ENCODE measurements at places on chromosomes 12 and 14.

DNA sequence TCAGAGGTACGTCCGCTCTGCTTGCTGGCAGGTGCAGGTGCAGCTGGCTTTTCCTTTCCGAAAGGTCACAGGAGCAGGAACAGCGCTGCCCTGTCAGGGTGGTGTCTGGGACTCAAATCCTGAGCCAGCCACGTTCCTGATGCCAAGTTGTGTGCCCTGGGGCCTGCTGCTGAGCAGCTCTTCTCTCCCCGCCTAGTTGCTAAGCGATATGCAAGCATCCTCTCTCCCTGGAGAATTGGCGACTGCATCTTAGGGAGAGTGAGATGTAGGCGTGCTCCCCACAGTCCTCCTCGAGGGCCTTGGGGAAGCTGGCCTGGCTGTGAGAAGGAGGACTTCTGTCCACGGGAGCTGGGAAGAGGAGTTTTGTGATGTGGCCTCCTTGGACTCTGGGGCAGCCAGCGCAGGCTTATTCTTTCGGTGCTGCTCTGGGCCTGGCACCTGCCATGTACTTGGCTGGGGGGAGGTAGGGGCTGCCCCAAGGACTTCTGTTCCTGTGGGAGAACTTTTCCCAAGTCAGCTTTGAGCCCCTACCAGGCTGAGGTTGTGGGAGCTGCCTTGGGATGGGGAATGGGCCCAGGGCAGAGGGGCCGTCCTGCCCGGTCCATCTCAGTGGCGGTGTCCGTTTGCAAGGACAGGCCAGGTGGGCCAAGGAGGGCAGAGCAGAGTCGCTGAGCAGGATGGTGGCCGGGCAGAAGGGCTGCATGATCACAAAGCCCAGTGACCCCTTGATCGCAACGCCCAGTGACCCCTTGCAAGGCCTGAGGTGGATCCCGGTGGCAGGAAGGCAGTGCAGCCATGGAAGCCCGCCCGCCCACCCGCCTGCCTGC lies 183.5 kb downstream of the ADGRD1 start:
- DNase-seq: no peak

- DNase-seq: no peak
Observed at GRCh38 chr14:28785096-28785952, 18.7 kb downstream of the FOXG1 start.

GRCh38 chr12:102631274-102631673 lies 150.9 kb upstream of the IGF1 start:
- DNase-seq: peak; percentile 62

GRCh38 chr14:26377150-26377549 lies 220.7 kb downstream of the NOVA1 start:
- DNase-seq: no peak

- DNase-seq: no peak
Observed at GRCh38 chr14:104546591-104547309, 32.8 kb upstream of the C14orf180 start.

DNA sequence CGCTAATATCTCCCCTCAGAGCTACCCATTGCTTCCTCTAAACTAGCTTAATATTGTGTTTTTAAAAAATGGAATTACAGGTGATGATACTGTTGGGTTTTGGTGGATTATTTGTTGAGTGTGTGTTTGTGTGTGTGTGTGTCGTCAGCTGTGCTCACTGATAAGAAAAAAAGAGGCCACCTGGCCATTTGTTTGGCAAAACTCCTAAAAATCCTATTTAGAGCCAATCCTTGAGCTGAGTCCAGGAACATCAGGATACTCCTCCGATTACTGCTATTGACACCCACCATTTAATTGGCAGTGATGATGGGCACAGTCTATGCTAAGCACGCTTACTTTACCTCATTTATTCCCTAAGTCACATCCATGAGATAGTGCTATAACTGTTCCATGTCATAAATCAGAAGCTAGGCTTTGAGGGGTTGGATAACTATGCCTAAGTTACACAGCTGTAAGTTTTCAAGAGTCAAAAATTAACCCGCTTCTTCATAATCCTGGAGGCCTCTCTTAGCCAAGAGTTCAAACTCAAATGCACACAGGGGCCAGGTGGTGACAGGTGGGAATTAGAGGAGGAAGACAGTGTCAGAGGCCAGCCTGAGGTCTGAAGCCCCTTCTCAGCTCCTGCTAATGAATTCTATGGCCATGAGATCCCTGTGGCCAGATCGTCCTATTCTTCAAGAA lies 1026.6 kb upstream of the TMEM132C start:
- DNase-seq: no peak

DNA sequence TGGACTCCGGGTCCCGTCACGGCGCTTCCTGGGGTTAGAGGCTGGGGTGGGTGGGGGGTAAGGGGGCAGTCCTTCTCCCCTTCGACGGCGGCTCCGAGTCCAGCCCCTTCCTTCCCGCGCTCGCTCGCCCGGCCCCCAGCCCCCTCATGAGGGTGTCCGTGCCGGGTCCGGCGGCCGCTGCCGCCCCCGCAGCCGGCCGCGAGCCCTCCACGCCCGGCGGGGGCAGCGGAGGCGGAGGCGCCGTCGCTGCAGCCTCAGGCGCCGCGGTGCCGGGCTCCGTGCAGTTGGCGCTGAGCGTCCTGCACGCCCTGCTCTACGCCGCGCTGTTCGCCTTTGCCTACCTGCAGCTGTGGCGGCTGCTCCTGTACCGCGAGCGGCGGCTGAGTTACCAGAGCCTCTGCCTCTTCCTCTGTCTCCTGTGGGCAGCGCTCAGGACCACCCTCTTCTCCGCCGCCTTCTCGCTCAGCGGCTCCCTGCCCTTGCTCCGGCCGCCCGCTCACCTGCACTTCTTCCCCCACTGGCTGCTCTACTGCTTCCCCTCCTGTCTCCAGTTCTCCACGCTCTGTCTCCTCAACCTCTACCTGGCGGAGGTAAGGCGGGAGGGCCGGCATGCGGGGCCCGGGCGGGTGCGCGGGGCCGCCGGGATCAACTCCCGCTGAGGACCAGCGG lies 500 bp downstream of the GPR137C start:
- no peak for DNase-seq

GRCh38 chr12:130768120-130768519 lies 52.0 kb upstream of the RIMBP2 start:
- DNase-seq: no peak

- no peak for DNase-seq
Observed at GRCh38 chr14:24071144-24071697, at the start of gene CPNE6. CPNE6 (plus strand) TSS chr14:24071562; CDS start chr14:24072937, 1,375 bp downstream.

GRCh38 chr12:116707751-116708150 lies 30.1 kb downstream of the SPRING1 start:
- no peak for DNase-seq

- peak; percentile 71 for DNase-seq
Observed at GRCh38 chr12:22443379-22444316, 100.7 kb downstream of the C2CD5 start.

DNA sequence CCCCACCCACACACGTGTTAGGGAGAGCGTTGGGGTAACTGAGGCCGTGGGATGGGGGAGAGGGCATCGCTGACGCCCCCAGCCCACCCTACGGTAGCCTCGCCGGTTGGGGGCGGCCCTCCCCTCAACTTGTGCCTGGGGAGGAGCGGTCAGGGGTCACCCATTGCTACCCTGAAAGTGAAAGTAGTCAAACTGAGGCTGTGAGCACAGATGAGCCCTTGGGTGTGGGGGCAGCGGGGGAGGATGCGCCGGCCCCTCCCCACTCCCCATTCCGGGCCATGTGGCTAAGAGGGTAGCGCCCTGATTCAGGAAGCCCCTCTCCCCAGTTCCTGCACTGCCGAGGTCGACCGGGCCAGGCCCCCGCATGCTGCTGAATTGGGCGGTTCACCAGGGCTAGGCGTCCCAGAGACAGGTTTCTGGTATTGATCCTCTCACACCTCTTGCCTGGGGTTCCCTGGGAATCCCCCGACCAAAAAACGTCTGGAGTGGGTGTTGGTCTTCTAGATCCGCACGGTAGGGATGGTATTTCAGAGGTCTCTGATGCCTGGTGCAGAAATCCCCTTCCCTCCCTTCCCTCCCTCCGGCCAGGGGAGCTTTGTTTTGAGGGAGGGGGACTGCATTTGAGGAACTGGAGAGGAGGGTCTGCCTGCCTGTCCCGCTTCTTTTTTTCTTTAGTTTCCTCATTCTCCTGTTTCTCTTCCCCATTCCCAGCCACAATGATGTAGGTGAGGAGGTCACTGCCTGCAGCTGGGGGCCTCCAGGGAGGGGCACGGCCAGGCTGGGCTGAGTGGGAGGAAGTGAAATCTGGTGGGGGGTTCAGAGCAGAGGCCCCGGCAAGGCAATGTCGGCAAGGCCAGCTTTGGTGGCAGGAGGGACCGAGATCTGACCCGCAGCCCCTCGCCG lies 1.0 kb downstream of the SH2B3 start:
- DNase-seq: no peak

- no peak for DNase-seq
Observed at GRCh38 chr12:101963697-101964096, 86.3 kb downstream of the DRAM1 start.

DNA sequence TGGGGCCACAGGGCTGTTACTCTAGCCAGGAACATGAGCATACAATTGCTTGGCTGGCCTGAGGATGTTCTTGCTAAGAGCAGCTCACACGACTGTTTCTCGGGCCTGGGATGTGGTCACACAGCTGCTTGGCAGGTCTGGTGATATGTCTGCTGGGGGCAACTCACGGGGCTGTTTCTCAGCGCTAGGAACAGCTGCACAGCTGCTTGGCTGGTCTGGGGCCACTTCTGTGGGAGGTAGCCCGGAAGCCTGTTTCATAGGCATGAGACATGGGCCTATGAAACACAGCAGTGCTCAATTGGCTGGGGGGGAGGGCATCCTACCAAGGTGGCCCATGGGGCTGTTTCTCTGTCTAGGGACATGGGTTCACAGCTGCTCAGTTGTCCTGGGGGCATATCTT lies 73.4 kb upstream of the DDHD1 start:
- no peak for DNase-seq

DNA sequence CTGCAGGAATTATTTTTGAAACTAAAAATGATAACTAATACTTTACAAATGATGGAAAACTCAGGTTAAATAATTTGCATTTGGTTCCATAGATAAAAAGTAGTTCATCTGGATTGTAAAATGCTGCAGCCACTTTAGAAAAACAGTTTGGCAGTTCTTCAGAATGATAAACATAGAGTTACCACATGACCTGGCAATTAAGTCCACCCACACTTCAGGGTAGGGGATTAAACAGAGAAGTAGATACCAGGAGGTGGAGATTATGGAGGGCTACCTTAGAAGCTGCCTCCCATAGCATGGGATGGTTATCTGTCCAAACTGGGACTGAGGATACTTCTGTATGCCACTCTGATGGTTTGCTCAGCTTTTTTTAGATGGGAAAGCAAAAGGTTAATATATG lies 22.2 kb downstream of the ARF6 start:
- no peak for DNase-seq

DNA sequence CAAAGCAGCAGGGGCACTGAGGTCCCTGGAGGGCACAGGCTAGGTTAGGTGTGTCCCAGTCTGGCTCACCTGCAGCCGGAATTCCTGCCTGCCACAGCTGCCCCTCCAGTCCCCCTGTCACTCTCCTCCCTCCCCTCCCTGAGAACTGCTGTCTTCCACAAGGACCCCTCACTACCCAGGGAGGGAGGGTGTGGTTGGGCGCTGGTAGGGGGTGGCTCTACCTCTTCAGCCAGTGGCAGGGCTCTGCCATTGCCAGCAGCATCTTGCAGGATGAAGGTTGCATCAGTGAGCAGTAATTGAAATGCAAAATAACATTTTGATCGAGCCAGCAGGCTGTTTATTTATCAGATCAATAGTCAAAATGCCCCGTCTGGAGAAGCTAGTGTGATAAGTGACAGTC lies 45.7 kb downstream of the ESRRB start:
- no peak for DNase-seq

DNA sequence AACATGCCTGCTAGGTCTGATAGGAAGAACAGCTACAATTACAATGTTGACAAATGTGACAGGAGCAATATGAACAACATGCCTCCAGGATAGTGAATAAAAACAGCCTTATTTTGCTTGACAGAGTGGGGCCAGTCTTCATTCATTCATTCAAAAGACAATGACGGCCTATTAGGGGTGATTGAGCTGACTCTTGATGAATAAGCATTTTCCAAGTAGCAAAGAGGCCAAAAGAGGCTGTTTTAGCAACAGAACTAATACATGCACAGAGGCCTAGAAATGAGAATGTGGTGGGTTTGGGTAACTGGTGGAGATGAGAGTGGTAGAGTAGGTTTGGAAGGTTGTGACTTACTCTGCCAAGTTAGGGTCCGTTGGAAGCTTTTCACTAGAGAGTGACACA lies 138.3 kb downstream of the APAF1 start:
- no peak for DNase-seq

GRCh38 chr12:118290130-118290529 lies 82.6 kb downstream of the TAOK3 start:
- no peak for DNase-seq

- DNase-seq: no peak
Observed at GRCh38 chr14:101539880-101540279, 21.4 kb upstream of the DIO3 start.

GRCh38 chr12:107356266-107356936 lies 263.1 kb upstream of the CRY1 start:
- DNase-seq: peak; percentile 83

DNA sequence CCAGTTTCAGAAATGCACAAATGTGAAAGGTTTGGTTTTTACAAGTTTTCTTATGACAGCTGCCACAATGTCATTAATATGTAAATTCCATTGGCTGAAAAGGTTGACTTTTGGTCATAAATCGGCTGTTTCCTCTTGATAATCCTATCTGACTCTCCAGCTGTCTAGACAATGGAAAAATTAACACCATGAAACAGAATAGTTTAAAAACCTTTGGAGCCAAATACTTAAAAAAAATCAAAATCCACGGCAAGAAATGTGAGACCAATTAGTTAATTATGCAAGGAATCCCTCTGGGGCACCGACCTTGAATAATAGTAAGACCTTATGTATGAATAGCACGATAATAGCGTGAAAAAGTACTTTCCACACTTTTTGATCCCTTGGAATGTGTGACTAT lies 138.0 kb downstream of the ZNF664 start:
- DNase-seq: no peak

DNA sequence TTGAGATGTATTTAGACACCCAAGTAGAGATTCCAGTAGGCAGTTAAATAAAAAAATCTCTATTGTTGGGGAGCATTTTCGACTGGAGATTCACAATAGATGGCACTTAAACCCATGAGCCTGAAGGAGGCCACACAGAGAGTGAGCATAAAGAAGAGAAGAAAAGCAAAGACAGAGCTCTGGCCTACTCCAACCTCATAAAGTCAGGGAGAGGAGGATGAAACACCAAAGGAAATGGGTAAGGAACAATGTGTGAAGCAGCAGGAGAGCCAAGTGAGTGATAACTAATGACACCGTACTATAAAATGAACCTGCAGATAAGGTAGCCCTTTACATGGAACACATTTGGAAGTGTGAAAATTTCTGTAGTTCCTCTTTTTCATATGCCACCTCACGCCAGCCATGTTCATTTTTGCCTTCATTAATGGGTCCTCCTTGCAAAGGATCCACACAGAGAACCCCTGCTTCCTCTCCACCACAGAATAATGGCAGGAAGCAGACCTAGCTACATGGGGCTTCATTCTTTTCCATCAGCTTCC lies 150.0 kb upstream of the SYT10 start:
- DNase-seq: no peak

All from renal cortical epithelial cell (primary cell).